ENCODE measurements at places on chromosomes 16 and 17.
A peak's percentile ranks its signal among the peaks of the same experiment; 100 is the strongest.

- DNase-seq: no peak
Measured at GRCh38 chr17:67160791-67161190, 84.2 kb downstream of the HELZ start.

- no peak for DNase-seq
Measured at GRCh38 chr16:30764816-30765465, 2.8 kb downstream of the RNF40 start.

DNA sequence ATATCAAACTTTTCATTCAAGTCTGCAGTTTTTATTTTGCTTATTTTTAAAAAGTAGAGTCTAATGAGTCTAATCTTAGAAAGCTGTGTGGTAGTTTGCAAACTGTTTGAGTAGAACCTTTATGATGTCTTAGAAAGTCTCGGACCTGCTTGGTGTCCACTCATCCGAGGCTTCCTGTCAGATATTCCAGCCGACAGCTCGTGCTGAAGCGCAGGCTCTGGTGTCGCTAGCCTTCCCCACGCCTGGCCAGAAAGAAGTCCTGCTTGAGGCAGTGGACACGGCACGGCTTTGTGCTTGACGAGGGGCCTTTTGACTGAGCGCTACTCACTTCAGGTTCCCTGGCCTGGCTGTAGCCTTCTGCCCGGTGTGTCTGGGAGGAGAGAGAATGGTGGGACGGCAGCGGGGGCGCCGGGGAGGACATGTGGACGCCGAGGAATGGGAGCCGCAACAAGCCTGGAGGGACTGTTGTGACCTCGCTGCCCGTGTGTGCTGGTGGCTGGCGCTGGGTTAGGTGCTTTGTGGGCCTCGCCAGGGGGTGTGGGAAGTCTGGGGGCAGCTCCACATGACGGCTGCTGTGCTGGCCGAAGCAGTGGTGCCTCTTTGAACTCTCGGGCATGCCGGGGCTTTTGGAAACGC, 33.5 kb downstream of the BANP start:
- DNase-seq: no peak

DNA sequence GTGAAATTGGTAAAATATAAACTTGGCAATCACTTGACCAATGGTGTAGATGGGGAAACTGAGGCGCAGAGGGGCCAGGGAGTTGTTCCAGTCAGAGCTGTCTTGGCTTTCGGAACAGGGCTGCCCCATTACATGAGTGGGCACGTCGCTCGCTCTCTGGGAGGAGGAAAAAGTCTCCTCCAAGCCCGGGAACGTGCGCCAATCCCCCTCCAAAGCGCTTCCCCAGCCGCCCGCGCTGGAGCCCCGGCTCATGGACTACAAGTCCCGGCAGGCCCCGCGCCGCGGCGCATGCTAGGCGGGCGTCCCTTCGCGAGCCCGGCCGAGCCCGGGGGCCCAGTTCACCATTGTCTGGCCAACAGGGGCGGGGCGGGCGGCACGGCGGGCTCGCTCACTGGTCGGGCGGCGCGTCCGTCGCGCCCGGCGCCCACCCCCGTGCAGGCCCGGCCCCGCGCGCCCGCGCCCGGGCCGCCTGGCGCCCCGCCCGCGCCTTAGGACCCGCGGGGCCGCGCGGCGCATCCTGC, at the start of gene LLGL1:
LLGL1 (plus strand) TSS at position 515 of the 521 bp plus-strand sequence. CDS start 48 bp downstream, outside the sequence.
- DNase-seq: peak; percentile 87

DNA sequence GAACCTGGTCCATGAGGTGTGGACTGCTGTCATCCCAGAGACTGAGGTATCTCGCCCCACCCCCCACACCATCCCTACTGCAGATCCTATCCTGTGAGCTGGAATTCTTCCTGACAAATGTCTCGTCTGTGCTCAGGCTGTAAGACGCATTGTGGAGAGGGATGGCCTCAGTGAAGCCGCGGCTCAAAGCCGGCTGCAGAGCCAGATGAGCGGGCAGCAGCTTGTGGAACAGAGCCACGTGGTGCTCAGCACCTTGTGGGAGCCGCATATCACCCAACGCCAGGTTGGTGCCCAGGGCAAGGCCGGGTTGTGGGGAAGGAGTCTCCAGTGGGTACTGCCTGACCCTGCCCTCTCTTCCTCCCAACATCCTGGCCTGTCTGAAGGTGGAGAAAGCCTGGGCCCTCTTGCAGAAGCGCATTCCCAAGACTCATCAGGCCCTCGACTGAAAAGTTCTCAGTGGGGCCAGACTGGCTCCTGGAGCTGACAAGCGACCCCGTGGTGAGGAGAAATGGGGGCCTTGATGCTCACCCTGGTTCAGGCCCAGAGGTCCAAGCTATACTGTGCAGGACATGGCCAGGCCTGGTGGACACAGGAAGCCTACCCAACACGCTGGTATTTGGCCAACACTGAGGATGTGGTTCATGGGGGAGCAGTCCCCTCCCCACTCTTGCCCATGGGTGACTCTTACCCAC, 1.2 kb upstream of the MLX start:
- no peak for DNase-seq

DNA sequence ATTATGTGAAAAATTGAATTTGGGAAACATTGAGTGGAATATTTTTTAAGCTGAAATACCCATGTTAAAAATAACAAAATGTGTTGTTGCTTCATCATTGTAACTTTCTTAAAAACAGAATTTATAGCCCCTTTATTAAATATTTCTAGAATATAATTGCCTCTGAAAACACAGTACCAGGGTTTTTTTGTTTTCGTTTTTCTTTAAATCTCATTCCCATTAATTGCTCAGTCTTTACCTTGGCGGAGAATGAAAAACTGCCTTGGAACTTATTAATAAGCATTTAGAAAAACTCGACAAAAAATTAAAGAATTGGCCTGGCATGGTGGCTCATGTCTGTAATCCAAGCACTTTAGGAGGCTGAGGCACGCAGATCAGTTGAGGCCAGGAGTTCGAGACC, 195.2 kb upstream of the TBX2 start:
- no peak for DNase-seq

- no peak for DNase-seq
Measured at GRCh38 chr17:66612993-66613392, 221.9 kb upstream of the CACNG5 start.

DNA sequence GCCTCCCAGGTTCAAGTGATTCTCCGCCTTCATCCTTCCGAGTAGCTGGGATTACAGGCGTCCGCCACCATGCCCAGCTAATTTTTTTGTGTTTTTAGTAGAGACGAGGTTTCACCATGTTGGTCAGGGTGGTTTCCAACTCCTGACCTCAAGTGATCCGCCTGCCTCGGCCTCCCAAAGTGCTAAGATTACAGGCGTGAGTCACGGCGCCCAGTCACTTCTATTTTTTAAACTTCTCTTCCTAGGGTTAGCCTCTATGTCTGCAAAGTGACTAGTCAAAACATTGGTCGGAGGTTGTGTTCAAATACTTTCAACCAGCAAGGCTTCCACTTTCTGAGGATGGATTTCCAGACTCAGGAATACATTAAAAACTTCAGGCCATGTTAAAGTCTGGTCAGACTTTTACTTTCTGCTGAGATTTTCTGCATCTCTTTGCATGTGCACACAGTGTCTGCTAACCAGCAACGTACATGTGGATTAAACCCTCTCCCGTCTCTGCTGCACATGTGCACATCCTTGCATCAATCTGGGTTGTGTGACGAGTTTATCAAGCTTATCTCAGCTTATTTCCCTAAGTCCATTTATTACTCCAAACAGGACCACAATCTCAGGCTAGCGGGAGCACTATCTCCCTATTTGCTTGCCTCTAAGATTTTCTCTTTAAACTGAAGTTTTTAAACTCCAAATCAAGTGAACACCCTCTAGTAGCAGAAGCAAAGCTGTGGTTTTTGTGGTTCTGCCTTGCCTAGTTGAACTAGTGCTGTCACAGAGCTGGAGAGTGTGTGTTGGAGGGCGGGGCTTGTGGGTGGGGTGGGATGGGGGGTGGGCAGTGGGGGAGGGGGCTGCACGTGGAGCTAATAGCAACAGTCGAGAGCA, 525.2 kb upstream of the GOT2 start:
- no peak for DNase-seq

DNA sequence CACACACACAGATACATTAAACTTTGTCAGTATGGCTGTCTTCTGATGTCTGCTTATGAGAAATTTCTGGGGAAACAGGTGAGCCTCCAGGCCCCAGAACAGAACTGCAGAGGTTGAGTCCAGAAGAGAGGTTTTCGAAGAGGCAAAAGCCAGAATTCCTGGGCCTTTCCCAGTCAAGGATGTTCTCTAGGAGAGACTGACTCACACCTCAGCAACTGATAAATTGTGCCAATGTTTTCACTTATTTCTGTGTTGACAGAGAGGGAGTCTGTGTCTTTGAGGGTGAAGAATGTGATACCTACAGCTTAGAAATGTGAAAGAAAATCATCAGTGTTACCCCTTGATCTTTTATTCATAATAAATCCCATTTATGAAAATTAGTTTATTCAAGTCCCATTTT, 30.3 kb downstream of the LDHD start:
- DNase-seq: no peak

- peak; percentile 7 for DNase-seq
Measured at GRCh38 chr16:26672206-26672605, 394.5 kb upstream of the C16orf82 start.

DNA sequence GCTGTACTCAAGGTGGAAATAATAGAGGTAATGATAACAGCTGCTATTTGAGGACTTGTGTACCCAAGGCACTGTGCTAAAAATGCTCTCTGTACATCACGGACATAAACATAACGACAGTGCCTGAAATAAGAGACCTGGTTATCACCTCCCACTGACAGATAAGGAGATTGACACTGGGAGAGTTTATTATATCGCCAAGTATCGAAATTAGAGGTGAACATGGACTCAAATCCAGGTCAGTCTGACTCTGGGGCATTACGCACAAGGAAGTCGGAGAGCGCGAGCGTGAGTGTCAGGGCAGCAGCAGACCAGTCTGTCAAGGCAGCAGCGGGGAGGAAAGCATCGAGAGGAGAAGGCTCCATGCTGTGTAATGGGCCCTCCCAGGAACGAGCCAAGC, 57.1 kb downstream of the GOSR1 start:
- DNase-seq: no peak

DNA sequence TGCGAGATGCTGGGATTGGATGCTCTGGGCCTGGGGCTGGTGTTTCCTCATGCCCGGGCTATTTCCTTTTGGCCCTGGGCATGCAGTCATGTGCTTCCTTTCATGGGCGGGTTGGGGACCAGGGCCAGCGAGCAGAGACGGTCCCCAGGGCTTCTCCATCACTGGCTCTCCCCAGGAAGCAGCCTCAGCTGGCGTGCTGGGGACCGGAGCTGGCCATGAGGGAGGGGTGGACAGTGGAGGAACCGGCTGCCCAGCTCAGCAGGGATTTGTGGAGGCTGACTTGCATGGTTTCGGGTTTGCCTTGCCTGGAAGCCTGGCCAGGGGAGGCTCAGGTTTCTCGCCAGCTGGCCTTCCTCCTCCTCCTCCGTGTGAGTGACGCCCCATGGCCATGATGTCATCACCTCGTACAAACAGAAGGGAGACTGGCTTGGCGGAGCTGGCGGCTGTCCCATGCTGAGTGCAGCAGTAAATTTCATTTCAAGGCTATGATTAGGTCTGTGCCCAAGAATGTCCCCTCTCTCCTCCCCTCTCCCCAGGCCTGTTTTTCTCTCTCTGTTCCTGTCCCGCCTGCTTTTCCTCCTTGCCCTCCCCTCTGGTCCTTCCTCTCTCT, 8.9 kb upstream of the TIMP2 start:
- no peak for DNase-seq

DNA sequence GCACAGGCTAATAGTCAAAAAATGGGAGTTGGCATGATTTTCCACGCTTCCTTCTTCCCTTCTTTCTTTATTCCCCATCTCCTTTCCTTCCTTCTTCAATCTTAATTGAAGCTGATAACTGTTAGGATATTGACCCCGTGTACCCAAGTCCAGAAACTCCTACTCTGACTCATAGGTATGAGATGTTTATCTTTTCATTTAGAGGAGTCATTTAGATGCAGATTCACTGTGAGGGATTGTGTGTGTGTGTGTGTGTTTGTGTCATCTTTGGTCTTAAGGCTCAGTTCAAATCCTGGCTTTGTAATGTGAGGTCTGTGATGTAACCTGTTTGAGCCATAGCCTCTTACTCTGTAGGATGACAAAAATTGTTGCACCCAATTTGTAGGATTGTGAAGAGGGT, 332.0 kb upstream of the MAF start:
- no peak for DNase-seq

- DNase-seq: no peak
Measured at GRCh38 chr16:68287276-68288251, 23.2 kb downstream of the SLC7A6OS start.

GRCh38 chr17:38709864-38710603, 5.0 kb downstream of the MLLT6 start:
- DNase-seq: no peak

DNA sequence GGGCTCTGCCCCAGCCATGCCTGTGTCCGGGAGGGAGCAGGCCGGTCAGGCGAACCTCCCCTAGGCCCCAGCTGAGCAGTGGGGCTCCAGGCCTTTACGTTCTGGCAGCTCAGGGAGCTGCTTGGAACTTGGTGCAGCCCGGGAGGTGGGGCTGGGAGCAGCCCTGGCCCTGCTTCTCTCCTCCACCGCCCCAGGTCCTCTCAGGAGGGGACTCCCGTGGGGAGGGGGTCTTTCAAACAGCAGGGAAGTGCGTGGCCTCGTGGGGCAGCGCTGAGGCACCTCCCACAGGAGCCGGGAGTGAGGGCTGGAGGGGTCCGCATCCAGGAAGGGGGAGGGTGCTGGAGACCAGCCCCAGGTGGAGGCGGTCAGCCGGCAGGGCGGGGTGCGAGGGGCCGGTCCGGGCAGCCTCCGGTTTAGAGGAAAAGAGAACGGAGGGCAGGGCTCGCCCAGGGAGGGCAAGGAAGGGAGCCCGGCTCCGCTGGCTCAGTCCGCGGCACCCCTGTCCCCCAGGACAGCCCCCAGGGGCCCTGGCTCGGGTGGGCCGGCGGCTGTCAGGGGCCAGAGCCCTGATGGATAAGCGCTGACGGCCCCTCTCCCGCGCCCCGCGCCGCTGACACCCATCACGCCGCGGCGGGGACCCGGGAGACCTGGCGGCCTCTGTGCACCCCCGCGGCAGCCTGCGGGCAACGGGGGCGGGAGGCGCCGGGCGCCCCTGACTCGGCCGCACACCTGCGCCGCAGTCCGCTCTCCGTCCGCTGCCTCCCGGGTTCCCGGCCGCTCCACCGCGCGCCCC, 587 bp upstream of the PRR35 start:
- DNase-seq: no peak

- no peak for DNase-seq
Measured at GRCh38 chr17:28878981-28879380, 18.6 kb downstream of the FLOT2 start.

GRCh38 chr17:13561606-13562270, 40.0 kb downstream of the HS3ST3A1 start:
- DNase-seq: no peak

GRCh38 chr16:49000594-49000993, 281.0 kb downstream of the CBLN1 start:
- no peak for DNase-seq

GRCh38 chr16:70290949-70291519, 1.7 kb upstream of the AARS1 start:
- no peak for DNase-seq

DNA sequence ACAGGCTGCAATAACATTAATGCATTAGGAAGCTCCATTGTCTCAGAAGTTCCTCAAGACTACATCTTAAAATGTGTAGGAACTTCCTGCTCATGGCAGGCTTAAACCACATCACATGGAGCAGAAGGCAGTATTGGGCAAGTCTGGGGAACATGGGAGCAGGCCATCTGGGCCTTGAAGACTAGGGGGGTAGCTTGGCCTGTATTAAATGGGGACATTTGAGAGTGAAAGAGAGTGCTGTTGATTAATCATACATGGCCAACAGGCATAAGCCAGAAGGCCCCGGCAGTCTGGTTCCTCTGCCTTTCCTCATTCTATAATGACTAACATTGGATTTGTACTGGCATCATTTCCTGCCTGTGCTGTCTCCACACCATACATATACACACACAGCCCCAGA, 25.2 kb upstream of the SLC5A11 start:
- no peak for DNase-seq

GRCh38 chr16:64983963-64984362, 137.9 kb downstream of the CDH11 start:
- no peak for DNase-seq
